Choroid plexus epithelial cell (primary cell): ENCODE measurements at places on chromosomes 7 and 10.
A peak's percentile ranks its signal among the peaks of the same experiment; 100 is the strongest.

DNA sequence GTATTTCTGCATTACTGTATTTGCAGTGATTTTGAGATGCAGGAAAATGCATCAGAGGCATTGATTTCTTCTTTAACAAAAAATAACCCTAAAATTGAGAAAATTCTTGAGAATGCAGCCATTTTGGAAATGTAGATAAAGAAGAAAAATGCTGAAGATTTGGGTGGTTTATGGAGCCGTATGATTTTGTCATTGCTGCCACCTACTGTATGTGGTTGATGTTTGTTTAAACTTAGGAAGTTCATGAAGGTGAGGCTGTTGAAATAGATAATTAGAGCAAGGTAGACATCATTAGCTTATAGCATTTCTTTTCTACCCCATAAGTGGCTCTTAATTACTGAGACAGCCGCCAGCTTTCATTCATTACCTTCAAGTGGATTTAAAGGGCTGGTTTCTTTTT, 92.1 kb upstream of the SAMD8 start:
- DNase-seq: peak; percentile 63

- no peak for DNase-seq
Measured at GRCh38 chr7:121178869-121179497, 149.8 kb upstream of the WNT16 start.

- no peak for DNase-seq
Measured at GRCh38 chr7:117808910-117809705, 64.1 kb downstream of the CTTNBP2 start.

DNA sequence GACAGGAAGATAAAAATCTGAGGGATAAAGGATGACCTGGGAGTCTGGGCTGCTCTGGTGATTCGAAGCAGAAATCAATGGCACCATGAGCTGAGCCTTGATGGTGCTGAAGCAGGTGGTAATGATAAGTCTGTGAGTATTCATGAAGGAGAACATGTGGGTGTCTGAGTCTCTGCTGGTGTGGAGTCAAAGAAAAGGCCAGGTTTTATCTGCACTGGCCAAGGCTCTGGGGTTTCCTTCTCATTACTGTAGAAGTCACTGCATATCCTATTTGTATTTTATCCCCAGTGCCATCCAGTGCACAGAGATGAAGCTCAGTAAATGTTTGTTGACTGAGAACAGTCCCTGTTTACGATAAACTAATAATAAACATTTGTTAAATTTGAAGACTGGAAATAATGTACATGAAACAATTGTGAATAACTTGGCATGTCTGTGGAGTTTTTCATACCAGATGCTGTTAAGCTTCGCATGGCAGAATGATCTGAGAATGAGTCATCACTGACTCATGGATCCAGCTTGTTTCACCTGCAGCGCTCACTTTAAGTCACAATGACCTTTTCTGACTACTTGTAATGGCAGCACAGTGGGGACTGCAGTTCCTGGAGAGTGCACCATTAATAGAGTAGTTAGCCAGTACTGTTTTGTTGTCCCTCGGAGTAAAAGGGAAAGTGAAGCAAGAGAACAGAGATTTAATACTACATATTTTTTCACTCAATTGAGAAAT, 538.5 kb downstream of the HTR7 start:
- peak; percentile 92 for DNase-seq

- DNase-seq: no peak
Measured at GRCh38 chr7:68787566-68787965, 810.7 kb upstream of the AUTS2 start.

DNA sequence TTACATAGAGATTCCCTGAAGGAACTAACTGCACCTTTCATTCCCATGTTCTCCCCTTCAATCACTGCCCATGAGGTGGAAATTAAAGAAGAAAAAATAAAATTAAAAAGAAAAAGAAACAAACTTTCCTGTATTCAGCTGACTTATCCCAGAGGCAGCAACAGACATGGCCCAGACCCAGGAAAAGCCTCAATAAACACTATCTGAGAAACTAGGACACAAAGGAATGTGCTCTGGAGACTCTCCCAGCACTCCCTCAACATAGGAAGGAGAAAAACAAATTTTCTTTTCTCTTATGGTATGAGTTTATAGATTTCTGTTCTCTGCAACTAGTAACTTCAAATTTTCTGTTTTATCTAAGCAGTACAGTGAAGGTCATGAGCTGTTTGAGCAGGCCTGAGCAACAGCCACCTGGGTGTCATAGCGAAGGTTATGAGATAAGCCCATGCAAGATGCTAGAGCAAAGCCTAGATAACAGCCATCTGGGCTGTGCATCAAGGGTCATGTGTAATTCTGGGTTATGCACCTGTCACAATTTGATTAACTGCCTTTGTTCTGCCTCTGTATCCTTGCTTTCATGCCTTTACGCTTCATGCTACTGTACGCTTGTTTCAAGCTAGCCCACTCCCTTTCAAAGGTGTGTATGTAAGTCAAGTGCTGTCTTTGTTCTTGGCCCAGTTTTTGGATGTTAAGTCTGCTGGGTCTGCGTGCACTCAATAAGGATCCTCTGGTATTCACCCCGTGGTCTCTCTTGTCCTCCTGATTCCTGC, 11.0 kb upstream of the OR6B1 start:
- DNase-seq: peak; percentile 52

DNA sequence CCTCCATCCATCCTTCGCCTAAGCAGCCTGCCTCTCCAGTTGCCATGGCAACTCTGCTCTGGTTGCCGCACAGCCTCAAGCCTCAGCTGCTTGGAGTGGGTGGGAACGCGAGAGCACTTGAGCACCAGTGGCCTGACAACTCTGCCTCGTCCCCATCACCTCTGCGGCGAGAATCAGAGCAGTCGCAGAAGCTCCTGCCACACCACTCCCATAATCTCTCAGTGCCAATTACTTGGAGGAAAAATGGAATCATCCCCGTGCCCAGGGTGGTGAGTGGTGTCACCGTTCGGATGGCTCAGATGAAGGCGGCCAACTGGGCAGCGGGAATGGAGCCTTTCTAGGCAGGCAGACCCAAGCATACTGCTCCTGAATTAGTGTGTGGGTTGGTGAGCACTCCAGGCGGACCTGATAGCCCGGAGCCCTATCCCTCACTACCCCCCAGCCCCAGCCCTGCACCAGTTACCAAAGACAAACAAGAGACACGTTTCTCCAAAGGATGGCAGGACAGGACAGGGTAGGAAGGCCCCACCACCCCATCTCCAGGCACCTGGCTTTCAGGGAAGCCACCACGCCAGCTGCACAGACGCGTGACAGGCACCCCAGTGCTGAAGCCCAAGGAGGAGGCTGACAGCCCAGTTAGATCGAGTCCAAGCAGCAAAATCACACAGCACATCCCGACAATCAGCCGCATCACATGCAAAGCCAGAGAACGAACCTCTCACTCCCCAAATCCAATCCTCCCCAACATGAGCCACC, 335.4 kb downstream of the PTPRN2 start:
- DNase-seq: no peak

DNA sequence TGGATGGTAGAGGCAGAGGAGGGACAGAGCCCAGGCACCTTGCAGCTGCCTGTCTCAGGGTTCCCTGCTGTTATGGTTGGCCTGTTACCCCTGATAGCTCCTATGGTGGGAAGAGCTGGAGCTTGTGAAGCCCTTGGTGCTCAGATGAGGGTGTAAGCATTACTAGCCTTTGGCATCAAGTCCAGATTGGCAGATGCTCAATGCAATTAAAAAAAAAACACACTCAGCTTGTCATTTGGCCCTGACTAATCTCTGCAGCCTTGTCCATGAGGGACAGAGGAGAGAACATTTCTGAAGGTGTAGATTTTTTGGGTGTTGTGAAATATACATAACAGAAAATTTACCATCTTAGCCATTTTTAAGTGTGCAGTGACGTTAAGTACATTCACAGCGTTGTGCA, 86.3 kb downstream of the PLPP4 start:
- DNase-seq: no peak

- no peak for DNase-seq
Measured at GRCh38 chr10:62379394-62379793, 5.2 kb downstream of the ZNF365 start.

- DNase-seq: no peak
Measured at GRCh38 chr10:129032372-129033313, 434.4 kb upstream of the MGMT start.

DNA sequence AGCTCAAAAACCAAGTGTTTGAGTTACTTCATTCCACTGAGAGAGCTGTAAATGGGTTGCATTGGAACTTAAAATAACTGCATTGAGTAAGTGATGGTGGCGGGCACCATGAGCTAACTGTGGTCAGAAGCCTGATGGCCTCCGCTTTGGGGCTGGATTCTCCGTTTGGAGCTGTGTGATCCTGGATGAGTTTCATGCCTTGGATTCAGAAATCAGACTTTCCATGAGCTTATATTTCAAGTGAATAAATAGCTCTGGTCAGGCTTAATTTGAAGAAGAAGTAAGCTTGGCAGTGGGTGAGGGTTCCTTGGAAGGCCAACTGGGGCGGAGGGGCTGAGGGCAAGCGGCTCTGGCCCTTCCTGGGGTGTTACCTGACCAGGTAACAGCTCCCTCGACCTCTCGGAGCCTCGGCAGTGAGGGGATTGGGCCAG, 5.6 kb downstream of the HTRA1 start:
- no peak for DNase-seq

DNA sequence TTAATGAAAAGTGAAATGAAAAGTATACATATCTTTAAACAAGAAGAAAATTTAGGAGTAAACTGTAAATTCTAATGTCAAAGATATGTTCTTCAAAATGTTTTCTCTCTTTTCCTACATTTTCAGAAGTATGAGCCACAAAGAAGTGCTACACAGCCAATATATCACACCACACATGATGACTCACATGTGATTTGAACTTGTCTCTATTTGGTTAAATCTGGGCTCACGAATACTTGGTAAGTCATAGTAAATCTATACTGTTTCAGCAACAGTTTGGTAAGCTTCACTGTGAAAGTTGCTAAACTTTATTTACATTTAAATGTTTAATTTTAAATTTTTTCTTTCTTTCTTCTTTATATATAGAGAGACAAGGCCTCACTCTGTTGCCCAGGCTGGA, 380.6 kb upstream of the IGFBP3 start:
- peak; percentile 28 for DNase-seq

DNA sequence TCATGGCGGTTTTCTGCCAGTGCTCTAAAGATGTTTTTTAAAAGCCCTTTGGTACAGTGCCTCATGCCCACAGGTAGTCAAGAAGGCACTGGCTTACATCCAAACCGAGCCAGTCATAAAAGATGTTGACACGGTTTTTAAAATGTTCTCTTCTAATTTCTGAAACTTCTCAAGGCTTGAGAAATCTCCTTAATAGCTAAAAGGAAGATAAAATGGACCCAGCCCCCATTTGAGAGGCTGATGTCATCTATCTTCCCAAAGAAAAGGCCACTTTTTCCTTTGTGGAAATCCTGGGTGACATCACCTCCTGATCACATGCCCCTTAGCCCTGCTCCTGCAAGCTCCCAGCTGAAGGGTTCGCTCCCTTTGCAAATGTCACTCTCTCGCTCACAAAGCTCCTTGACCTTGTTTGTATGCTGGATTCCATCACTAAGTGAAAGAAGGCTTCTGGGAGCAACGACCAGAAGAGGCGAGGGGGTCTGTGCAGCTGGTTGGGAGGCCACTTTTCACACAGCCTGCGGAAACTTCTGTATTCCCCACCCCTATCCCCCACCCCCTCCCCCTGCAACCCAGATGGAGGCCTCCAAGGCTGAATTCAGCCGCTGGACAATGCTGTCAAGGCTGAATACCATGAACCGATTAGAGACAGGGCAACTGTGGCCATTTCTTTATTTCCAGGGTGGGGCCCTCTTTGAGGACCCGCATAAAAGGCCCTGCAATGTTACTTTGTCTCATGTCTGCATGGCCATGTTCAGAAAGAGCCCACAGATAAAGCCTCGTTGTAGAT, 122.8 kb downstream of the CUBN start:
- no peak for DNase-seq
